ENCODE measurements at places on chromosomes 13 and 19.
A peak's percentile ranks its signal among the peaks of the same experiment; 100 is the strongest.

GRCh38 chr19:58355908-58356765 lies 2.8 kb upstream of the A1BG start:
- peak; percentile 22 for DNase-seq

DNA sequence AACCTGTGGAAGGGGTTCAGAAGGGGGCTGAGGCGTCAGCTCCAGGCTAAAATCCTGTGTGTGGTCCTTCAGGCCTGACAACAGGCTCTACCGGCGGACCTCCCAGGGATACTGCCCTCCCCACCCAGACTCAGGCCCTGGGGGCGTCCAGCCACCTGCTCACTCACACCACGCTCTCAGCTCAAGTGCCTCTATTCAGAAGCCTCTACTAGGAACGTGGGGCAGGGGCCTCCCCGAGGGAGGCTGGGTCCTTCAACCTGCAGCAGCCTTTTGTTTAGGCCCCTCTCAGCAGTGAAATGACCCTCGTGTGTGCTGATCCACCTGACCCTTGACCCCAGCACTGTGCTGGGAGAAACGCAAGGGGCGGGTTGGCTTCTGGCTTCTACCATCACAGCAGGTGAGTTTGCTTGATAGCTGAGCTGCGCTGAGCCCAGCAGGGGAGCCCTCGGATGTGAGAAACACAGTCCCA lies 10.6 kb downstream of the PLPP2 start:
- DNase-seq: no peak

DNA sequence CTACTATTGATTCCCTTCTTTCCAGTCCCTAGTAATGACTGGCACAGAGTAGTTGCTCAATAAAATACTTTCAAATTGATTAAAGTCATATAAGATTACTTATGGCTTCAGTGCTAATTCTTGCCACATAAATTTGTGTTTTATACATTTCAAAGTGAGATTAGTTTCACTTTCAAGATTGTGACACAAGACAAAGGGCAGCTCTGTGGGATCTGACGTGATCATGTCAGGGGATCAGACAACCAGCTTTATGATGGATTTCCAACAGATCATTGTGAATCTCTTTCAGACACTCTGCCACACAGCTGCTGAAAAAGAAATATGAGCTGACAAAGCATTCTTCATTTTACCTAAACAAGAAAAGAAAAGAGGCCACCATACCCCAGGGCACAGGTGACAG lies 73.4 kb upstream of the POMP start:
- DNase-seq: no peak

DNA sequence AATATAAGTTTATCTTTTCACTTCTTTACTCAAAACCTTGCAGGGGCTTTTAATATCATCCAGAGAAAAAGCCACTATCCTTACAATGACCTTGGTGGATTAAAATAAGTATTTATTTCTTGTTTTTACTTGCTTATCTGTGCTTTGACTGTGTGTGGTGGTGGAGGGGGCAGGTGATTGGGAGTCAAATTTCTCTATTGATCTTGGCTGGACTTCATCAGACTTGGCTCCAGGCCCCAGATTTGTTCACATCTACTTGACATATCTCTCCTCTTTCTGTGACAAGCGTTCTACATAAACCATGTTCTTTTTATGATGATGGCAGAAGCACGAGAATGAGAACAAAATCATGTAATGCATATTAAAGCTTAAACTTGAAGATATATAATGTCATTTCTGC lies 670.8 kb downstream of the PCDH17 start:
- no peak for DNase-seq

GRCh38 chr19:4914736-4915501 lies 5.6 kb downstream of the UHRF1 start:
- peak; percentile 79 for DNase-seq

- DNase-seq: no peak
Observed at GRCh38 chr19:41999878-42000208, 5.8 kb upstream of the ATP1A3 start.

DNA sequence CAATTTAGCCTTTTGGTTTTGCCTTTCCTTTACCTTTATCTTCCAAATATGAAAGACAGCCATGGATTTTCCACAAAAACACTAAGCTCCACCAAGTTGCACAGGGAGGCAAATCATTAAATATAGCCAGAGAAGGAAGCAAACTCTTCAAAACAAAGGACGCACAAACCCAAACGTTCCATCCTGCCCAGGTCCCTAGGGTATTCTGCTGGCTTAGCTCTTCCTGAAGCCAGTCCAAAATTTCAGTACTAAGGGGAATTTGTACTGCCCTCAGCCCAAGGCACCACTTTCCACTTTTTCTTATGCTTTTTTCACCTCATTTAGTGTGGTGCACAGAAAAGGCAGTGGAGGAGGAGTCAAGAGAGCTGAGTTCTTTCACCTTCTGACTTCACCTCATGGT lies 169.9 kb downstream of the FLT1 start:
- no peak for DNase-seq

- no peak for DNase-seq
Observed at GRCh38 chr13:50866817-50867636, 23.5 kb upstream of the DLEU7 start.

DNA sequence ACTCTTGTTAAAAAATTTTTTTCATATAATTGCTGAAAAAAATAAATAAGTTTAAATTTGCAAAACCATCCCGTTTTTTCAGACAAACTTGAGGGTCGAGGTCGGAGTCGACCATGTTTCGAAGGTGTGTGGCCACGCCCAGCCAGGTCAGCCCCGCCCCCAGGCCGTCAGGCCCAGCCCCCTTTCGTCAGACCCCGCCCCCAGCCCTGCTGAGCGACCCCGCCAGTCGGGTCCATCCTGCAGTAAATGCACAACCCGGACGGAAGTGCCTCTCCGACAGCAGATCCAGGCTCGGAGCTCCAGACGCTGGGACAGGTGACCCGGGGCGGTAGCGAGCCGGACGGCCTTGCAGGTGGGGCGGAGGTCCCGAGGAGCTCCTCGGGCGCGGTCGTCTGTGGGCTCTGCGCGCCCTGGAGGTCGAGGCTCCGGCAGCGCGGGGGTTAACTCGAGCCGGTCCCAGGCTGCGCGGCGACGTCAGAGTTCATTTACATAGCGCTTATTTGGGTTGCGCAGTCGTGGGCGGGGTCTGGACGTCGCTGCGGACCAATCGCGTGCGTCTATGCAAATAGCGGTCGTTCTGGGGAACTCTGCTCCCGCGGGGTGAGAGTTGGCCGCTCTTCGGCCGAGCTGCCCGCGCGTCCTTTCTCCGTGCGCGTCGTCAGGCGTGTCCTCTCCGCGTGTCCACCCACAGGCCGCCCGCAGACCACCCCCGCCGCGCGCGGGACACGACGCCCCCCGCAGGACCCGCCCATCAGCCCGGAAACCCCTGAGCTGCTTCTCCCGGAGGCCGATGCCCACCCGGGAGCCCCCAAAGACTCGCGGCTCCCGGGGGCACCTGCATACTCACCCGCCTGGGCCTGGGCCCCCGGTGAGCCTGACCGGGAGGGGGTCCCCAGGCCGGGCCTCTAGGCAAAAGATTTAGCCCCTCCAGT lies at the start of gene OCEL1:
OCEL1 (plus strand) TSS at position 225 of the 932 bp plus-strand sequence; CDS start at position 247, 22 bp downstream.
- peak; percentile 96 for DNase-seq

GRCh38 chr13:48161530-48162179 lies 66.8 kb upstream of the MED4 start:
- no peak for DNase-seq

DNA sequence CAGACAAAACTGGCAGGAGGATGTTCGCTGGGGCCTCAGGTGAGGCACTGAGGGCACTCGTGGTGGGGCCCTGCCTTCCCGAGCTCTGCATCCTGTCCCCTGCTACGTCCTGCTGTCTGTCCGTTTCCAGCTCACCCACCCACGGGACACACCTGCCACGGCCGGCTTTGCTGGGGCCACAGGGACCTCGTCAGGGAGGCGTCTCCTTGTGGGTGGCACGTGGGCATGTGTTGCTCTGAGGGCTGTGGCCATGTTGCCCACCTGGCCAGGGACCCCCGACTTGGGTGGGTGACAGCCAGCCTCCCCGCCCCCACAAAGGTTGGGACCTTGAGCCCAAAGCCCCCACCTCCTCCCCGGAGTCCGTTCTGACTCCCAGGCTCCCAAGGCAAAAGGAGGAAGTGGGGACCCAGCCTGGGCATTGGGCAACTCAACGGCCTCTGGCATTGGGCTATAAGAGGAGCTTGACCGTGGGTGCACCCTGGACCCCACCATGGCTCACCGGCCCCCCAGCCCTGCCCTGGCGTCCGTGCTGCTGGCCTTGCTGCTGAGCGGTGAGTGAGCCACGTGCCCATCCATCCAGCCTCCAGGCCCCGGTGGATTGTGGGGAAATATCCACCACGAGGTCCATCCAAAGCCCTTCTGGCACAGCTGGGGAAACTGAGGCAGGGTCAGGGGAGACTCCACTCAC lies at the start of gene PRTN3:
PRTN3 (plus strand) TSS at position 481 of the 688 bp plus-strand sequence; CDS start at position 491, 10 bp downstream.
- DNase-seq: no peak

DNA sequence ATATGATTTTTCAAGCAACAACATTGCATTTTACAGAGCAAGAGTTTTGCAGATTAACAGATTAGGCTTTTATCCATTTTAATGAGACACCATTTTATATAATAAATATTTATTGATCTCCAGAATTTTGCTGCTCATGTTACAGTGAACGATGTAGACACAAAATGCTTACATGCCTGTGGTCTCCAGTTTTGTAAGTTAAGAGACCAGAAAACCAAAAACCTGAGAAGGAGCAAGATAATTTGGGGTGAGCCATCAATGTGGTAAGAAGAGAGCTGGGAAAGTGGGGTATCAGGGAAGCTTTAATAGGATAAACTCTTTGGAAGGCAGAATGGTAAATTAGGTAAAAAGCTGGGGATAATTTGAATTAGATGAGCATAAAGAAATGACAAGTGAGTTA lies 2100.5 kb upstream of the PCDH20 start:
- no peak for DNase-seq

GRCh38 chr13:57632276-57633140 lies 964 bp downstream of the PCDH17 start:
- no peak for DNase-seq

GRCh38 chr13:79191501-79191900 lies 214.6 kb downstream of the RBM26 start:
- DNase-seq: no peak

GRCh38 chr13:92221916-92222315 lies 823.5 kb downstream of the GPC5 start:
- no peak for DNase-seq

- no peak for DNase-seq
Observed at GRCh38 chr13:51837016-51837415, 8.0 kb downstream of the TMEM272 start.
